ENCODE measurements at places on chromosomes 5 and 9. TPM values are rescaled to one million over a fixed set of nuclear protein-coding genes. Genes with fewer than 3 reads are reported as not detected.

The EQTN gene
- 1.2 TPM for total RNA-seq

The CCNI2 gene
- total RNA-seq = under 0.01 TPM

The GGTA1 gene
- total RNA-seq = 1.7 TPM

The RICTOR gene
- 60.5 TPM for total RNA-seq

The HAPLN1 gene
- total RNA-seq = 9.6 TPM

The GRIN1 gene
- 41.8 TPM for total RNA-seq

The SLCO4C1 gene
- 0.49 TPM for total RNA-seq

The ST8SIA4 gene
- total RNA-seq = 38.8 TPM

The SPINK4 gene
- not detected for total RNA-seq

The BAAT gene
- under 0.01 TPM for total RNA-seq

The PCDHGB7 gene
- total RNA-seq = 14.8 TPM

Measured in temporal lobe (tissue), 4 donors.